Gastrocnemius medialis (tissue), 4 donors: ENCODE measurements at places on chromosomes 7 and 10. TPM values are rescaled to one million over a fixed set of nuclear protein-coding genes. Genes with fewer than 3 reads are reported as not detected.

The CRYGN gene
- total RNA-seq = not detected

DNA sequence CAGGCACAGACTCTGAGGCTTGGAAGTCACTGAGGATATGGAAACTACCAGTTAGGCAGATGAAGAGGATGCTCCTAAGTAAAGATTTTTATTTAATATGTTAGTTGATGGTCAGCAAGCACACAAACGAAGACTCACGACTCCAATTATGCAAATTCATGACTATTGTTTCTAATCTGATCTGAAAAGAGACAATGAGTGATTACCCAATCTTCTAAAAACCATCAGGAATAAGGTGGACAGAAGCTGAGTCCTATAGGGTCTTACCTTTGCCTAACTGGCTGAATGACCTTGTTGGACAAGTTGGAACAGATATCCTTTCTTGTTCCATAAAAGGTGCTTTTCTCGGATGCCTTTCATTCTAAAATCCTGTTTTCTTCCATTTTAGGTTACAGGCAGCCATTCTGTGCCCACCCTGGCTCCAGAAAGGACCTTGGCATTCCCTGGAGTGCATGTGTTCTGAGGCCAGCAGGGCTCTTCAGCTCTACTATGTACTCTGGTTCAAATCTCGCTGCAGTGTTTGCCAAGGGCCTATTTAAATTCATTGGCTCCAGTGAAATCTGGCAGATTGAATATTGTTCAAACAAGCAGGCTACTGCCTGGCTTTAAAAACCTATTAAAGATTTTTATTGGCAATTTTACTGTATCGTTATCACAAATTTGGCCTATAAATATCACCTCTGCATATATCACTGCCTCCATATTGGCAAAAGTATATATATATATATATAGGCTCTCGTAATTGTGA lies 77.5 kb downstream of the SLC25A13 start:
- no peaks in the 10 kb centered on the region for H3K36me3 ChIP-seq
- H3K27ac ChIP-seq = no peak overlapping the region
- no peak overlapping the region for H3K4me3 ChIP-seq
- H3K4me1 ChIP-seq = peaks cover 19% of the 10 kb centered on the region

DNA sequence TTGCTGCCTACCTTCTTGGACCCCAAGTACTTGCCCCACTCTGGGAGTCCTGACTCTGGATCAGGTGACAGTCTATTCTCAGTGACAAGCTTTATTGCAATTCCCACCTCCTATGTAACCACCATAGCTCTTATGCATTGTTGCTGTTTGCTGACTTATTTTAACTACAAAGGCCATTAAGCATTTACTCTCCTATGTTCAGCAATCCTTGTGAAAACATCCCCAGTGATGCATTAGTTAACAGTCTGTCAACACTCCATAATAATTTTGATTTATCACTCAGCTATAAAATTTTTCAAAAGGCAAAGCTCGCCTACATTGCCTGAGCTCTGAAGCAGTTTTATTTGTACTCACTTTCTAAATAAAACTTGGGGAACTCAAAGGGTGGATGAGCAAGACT lies 871.8 kb upstream of the SORCS1 start:
- no peak overlapping the region for H3K4me3 ChIP-seq
- H3K36me3 ChIP-seq = no peaks in the 10 kb centered on the region
- no peak overlapping the region for H3K27ac ChIP-seq
- DNase-seq = no peak
- H3K27me3 ChIP-seq = no peaks in the 10 kb centered on the region

- no peak overlapping the region for H3K27ac ChIP-seq
- no peaks in the 10 kb centered on the region for H3K4me1 ChIP-seq
- H3K27me3 ChIP-seq = no peaks in the 10 kb centered on the region
- no peak overlapping the region for H3K4me3 ChIP-seq
- no peak for DNase-seq
Measured at GRCh38 chr10:129648856-129649255, 181.8 kb downstream of the MGMT start.

DNA sequence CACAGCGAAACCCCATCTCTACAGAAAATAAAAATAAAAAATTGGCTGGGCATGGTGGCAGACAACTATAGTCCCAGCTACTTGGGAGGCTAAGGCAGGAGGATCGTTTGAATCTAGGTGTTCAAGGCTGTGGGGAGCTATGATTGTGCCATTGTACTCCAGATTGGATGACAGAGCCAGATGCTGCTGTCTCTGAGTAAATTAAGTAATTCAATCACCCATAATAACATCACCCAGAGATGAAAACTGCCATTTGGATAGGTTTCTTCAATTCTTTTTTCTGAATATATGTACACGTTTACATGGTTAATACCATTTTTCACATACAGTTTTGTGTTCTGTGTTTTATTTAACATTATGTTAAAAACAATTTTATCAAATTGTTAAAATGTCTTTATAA lies 79.3 kb downstream of the WIPF3 start:
- H3K36me3 ChIP-seq = peaks cover 17% of the 10 kb centered on the region
- DNase-seq = no peak
- no peak overlapping the region for H3K4me3 ChIP-seq

DNA sequence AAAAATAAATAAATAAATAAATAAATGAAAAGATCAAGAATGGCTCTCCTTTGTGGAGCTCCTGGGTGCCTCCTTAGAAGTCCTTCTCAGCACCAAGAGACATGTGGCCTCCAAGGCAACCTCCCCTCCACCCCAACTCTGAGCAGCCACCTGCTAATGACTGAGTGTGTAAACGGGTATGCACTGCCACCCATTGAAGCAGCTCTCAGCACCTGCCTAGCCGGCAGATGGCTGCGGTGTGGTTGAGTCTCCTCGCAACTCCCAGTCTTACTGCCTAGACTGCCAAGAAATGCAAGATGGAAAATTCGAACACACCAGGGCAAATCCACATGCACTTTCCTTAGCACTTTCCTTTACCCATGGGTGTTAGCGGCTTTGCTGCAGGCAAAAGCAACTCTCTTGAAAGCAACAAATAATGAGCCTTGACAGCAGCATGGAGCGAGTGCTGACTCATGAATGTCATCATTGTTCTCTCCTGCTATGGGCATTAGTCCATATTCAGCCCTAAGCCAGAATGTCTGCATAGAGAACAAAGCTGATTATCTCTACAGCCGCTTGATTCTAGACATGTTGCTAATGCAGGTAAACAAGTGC lies 913.9 kb upstream of the AUTS2 start:
- no peaks in the 10 kb centered on the region for H3K36me3 ChIP-seq
- DNase-seq = no peak
- no peak overlapping the region for H3K27ac ChIP-seq
- peaks cover 8% of the 10 kb centered on the region for H3K4me1 ChIP-seq
- H3K4me3 ChIP-seq = no peak overlapping the region
